ENCODE measurements at places on chromosomes 16 and 17.

DNA sequence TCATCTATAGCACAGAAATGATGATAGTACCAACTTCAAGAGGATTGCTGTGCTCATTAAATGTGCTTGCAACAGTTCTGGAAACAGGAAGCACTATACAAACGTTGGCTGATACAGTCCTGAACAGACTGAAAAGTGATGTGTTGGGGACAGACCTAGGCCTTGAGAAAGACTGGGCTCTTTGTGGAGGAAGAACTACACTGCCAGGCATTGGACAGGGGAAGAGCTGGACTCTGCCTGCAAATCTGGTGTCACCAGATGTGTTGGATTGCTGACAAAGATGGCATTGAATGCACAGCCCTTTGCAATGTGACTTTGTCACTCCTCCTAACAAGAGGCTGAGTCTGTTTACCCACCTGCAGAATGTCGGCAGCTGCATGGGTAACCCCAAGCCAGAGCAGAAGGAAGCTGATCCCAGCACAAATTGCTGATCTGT is 12.4 kb upstream of the ST6GALNAC2 start:
- DNase-seq, result peak; percentile 43

GRCh38 chr16:6247775-6248174 is 1084.9 kb upstream of the RBFOX1 start:
- DNase-seq, result no peak

GRCh38 chr16:11333702-11334101 is 11.6 kb upstream of the RMI2 start:
- DNase-seq, result no peak

DNA sequence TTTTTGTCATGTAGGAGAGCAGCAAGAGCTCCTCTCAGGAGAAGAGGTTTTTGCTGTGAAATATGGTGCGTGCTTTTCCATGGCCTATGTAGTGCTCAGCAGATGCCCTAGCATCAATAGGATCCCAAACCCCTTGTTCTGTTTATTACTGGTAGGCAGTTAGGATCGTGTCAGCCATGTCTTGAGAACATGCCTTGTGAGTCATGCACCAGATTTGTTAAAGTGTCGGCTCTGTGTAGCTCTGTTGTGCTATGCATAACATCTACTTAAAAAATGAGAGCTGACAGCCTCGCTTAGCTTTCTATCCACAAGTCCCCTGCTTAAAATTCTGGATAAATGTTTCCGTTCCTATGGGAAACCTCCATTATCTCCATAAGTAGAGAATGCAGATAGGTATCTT is 4.4 kb upstream of the EIF4A3 start:
- no peak for DNase-seq

- DNase-seq, result no peak
These were observed 14.3 kb upstream of the SLC38A8 start for GRCh38 chr16:84056933-84057332.

DNA sequence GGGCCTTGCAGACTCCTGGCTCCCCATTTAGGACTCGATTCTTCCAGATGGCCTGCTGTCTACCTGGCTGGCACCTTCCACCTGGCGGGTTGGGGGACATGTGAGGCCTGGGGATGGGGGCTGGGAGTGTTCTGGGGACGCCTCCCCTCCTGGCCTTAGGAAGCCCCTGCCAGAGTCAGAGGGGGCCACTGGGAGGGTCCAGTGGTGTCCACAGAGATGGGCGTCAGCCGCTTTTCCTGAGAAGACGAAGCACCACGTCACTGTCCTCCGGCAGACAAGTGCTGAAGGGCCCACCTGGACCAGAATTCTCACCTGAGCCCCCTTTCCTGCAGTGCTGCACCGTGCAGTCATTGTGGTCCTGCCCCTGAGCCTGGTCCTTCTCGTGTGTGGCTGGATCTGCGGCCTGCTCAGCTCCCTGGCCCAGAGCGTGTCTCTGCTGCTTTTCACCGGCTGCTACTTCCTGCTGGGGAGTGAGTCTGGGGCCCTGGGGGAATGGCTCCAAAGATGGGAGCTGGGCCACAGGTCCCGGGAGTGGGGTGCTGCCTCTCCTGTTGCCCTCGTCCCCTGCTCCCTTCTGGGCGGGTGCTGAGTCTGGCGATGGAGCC is 2.9 kb downstream of the TMEM235 start:
- DNase-seq, result no peak

DNA sequence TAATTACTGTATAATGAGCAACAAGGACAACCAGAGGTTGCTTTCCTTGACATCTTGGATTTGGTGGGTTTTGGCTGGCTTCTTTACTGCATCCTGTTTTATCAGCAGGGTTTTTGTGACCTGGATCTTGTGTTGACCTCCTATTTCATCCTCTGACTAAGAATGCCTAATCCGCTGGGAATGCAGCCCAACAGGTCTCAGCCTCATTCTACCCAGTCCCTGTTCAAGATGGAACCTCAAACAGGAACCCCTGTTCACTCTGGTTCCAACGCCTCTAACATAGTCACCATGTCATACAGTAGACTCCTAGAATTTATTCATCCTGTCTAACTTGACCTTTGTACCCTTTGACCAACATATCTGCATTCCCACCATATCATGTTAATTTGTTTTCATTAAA is 183.8 kb upstream of the SOX9 start:
- DNase-seq, result no peak

- no peak for DNase-seq
These were observed 594 bp upstream of the ABCA6 start for GRCh38 chr17:69142175-69142802.

- DNase-seq, result no peak
These were observed 29.3 kb downstream of the STH start for GRCh38 chr17:46028374-46028773.

GRCh38 chr16:142405-142967 is 4.0 kb upstream of the NPRL3 start:
- DNase-seq, result no peak

- no peak for DNase-seq
These were observed 47.1 kb downstream of the TEX2 start for GRCh38 chr17:64216000-64216337.

DNA sequence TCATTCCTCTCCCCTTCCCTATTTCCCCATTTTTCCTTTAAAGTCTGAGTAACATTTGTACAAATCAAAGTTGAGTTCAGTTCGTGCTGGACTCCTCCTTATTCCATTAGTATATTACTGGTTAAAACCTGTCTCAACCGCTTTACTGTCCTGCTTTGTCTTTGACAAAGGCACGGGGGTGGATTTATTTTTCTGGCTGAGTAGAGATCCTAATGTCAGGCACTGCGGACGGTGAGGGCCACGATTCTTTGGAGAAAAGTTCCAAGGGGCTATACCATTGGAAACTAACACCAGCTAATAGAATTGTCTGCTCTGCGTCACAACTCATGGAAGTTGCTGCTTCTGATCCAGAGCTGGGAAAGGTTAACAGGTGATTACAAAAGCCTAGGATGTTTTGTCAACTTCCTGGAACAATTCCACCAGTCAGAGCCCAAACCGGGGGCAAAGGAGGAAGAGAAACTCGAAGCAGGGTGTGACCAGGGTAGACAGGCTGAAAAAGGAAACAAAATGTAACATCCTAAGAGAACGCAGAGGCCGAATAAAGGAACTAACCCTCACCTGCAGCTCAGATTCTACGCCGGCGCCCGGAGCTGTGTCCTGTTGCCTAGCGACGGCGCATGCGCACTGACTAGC is 12.4 kb downstream of the TAT start:
- DNase-seq, result no peak

DNA sequence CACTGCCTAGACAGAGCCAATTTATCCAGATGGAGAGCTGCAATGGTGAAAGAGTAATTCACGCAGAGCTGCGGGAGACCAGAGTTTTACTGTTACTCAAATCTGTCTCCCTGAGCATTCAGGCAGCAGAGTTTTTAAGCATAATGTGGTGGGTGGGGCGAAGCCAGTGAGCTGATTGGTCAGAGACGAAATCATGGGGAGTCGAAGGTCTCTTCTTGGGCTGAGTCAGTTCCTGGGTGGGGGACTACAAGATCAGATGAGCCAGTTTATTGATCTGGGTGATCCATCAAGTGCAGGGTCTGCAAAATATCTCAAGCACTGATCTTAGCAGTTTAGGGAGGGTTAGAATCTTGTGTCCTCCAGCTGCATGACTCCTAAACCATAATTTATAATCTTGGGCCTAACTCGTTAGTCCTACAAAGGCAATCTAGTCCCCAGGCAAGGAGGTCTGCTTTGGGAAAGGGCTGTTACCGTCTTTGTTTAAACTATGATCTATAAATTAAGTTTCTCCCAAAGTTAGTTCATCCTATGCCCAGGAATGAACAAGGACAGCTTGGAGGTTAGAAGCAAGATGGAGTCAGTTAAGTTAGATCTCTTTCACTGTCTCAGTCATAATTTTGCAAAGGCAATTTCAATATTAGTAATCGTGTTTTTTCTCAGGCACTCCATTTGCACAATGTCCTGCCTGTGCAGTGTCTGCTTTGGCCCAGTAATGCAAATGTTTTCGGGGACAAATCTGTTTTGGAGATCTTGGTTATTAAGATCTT is 27.0 kb downstream of the PIGL start:
- no peak for DNase-seq

- DNase-seq, result no peak
These were observed 42.7 kb downstream of the BANP start for GRCh38 chr16:87993901-87994300.

- DNase-seq, result no peak
These were observed 20.1 kb upstream of the GCSH start for GRCh38 chr16:81116285-81116684.

DNA sequence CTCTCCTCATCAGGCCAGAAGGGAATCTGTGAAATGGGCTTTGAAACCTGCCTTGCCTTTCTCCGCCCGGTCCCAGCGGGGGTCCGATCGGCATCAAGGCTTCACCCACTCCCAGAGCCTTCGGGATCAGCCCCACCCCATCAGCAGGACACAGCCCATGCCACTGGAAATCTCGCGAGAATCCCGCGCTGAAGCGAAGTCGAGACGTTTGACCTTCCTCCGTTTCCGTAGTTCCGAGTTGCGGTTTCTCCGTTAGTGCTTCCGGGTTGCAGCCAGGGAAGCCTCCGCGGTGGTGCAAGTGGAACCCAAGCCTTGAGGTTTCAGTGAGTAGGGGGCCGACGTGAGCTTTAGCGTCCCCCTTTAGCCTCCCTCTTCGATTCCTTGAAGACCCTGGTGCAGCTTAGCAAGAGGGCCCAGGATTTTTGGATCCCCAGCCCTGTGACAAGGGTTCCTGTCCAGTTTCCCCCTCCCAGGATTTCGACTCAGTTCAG is at the start of gene COASY:
Gene COASY (plus strand): TSS at position 252 of the 491 bp plus-strand sequence. CDS start 475 bp downstream, outside the sequence.
- peak; percentile 89 for DNase-seq

DNA sequence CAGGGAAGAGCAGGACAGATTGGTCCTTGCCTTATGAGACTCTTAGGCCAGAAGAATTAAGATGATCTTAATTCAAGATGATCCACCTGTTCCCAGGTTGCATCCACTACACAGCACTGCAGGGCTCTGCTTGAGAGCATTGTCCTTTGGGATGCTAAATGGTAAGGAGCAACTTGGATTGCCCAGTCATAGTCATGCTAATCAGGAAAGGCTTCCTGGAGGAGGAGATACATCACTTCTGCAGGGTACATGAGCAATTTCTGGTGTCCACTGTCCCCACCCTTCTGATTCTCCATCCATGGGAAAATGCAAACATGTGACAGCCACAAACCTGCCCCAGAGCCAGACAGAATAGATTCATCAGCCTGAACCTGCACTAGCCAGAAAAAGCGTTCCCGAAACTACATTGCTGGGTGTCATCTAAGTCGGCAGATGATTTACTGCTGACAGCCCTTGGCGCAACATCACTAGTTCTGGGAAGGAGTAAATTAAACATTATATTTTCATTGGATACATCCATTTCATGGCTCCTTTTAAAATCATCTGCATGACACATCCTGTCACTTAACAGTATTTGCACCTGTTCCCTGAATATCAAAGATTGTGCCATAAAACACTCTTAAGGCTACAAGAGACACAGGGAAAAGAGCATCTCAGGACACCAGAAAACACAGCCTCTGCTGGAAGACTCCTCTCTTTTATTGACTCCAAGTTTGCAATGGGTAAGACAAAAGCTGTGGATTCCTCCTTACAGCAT is 282.2 kb downstream of the MAF start:
- no peak for DNase-seq

DNA sequence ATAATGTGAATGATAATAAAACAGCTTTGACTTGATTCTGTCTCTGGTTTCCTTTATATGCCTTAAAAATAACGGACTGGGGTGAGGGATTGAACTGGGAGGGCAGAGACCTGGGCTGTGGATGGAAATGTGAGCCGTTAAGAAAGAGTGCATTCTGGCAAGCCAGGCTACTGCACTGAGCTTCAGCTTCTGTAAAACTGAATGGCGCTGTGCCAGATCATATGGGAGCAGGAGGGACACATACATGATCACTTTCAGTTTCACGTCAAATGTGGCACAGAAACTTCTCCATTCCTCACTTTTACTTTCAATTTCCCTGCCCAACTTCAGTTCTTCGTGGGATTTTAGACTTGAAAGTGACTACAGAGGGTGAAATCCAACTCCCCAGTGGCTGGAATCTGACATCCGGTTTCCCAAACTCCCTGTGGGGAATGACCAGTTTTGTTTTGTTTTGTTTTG is 1.1 kb downstream of the MT2A start:
- peak; percentile 31 for DNase-seq

DNA sequence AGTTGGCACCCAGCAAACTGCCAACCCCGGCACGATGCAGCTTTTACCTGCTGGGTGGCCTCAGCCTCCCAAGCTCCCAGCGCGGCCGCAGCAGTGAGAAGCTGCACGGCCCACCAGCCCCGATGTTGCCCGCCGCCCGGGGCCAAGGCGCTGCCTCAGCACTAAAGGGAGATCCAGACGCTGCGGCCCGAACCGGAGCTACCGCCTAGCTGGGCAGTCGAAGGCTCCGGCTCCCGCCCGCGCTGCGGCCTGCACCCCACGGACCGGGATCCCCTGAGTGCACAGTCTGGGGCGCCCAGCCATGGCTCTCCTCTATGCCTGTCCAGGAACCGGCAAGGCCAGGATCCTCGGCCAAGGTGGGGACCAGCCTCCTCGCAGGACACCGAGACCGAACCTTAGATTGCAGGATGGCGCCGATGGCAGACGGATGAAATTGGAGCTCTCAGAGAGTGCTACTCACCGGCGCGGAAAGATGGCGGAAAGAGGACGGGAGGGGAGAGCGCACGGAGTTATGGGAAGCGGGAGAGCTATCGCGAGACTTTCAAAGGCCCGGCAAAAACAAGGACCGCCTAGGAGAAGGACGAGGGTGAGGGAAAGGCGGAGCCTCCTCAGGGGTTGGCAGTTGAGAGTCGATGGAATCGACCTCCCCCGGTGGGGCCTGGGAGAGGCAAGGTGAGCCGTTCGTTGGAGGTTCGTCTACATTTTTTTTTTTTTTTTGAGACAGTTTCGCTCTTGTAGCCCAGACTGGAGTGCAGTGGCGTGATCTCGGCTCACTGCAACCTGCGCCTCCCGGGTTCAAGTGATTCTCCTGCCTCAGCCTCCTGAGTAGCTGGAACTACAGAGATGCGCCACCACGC is at the start of gene RPS15A:
Gene RPS15A (minus strand): TSS at position 485 of the 857 bp plus-strand sequence. CDS start 1,221 bp downstream, outside the sequence.
- DNase-seq, result peak; percentile 94

DNA sequence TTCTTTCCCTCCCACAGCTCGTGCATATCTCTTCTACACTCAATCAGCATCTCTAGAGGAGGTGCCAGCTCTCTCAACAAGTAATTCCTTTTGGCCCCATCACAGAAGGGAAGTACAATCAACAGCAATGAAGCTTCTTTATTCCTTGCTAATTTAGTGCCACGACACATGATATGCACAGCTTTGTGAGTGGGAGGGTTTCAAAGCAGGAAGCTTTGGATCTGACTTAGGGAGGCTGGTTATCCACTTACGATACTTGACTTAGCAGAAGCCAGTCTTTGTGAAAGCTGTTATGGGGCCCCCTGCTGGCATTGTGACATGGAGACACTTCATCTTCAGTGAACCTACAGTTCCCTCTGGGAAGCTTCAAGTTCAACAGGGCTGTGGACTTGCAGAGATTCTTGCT is 81.0 kb downstream of the TMEM100 start:
- no peak for DNase-seq

GRCh38 chr17:35097776-35098175 is 21.9 kb downstream of the RAD51D start:
- DNase-seq, result no peak

All from DMS79 treated with DMSO at 0.1 percent for 48 hours (cell line).